NCI-H774 (cell line): ENCODE measurements at places on chromosomes 11 and 22.

DNA sequence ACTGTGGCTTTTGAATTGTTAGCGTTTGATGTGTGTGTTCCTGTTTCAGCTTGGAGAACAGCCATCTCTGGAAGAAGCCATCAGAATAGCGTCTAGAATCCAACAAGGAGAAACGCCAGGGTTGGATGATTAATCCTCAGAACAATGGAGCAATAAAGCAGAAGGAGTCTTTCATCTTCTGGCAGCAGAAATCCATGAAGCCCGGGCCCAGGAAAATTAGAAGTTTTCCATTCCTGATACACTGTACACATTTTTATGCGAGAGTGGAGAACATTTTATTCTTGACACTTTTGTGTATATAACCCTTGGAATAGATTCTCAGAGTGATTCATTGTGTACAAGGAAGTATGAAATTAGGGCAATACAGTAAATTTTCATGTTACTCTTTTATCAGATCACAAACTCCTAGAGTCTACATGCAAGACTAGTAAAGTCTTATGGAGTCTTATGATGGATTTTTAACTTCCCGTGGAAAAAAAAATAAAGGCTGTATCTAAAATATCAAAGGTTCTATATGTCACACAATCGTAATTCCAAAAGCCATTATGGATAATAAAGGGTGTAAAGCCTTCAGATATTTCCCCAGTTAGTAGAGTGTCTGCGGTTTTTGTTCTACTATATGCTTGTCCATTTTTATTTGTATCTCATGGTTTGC, 45.9 kb upstream of the WEE1 start:
- no peak for DNase-seq

DNA sequence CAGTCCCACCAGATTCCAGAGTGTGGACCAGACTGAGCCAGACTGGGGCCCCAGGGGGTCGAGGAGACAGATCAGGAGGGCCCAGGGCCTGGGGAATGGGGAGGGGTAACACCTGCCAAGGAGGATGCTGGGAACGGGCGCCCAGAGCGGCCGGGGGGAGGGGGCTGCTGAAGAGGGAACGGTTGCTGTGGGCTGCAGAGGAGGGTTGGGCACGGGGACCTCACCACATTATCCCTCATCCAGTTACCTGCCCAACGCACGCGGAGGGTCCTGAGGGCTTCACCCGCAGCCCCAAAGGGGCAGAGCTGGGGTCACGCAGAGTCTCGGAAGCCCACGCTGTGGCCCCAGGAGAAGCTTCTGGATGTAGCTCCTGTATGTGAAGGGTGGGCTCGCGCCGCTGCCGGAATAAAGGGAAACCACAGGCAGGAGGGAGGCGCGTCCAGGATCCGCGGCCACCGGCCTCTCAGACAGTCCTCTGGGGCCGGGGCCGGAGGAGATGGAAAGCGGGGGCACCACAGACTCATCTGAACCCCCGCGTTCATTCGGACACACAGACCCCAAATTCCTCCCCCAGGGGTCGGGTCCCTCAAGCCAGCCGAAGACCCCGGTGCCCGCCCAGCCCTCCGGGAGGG, 866 bp upstream of the SELENOO start:
- no peak for DNase-seq

DNA sequence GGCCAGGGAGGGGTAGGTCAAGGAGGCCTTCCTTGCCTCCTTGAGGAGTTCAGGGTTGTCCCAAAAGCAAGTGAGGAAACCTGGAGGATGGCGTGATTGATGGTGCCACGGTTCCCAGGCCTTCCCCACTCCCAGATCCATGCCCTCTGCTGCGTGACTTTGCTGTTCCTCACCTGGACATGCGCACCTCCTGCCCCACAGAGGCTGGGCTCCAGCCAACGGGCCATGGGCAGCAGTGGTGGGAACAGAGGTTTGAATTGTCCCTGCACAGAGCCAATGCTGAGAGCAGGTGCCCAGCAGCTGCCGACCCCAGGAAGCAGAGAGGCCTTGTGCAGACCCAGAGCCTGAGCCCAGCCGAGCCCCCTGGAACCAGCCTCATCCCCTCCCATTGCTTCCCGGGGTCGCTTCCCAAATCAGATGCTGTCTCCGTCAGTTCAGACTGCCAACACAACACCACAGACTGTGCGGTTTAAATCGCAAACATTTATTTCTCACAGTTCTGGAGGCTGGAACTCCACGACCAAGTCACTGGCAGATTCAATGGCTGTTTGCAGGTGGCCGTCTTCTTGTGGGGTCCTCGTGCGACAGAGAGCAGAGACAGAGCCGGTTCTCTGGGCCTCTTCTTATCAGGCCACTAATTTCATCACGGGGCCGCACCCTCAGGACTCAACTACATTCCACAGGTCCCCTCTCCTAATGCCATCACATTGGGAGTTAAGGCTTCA, 6.2 kb upstream of the LINC01488 start:
- DNase-seq: no peak

DNA sequence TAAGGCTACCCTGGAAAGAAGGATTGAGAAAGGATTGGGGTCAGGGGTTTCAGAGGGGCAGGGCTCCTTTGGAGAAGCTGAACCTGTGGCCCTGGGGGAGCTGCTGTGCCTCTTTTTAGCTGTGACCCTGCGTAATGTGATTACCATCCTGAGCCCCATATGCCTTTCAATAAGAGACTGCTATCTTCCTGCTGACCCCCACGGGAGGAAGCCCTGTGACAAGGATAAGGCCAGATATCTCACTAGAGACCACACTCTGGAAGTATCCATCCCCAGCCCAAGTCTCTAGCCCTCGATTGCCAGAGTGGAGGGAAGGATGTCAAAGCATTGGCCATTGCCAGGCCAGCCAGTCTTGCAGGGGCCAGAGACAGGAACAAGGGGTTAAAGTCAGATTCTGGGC, 4.8 kb upstream of the SLC39A13 start:
- no peak for DNase-seq
